Vagina (tissue), 2 donors: ENCODE measurements at places on chromosomes 7 and 10.

GRCh38 chr10:103708627-103709288 lies 146.6 kb downstream of the SH3PXD2A start:
- DNase-seq = no peak

GRCh38 chr10:43173120-43173519 lies 34.9 kb downstream of the CSGALNACT2 start:
- no peak for DNase-seq

GRCh38 chr7:153886506-153887441 lies 165.4 kb upstream of the DPP6 start:
- no peak for DNase-seq

- DNase-seq = no peak
Measured at GRCh38 chr7:11281953-11282352, 308.3 kb downstream of the PHF14 start.

DNA sequence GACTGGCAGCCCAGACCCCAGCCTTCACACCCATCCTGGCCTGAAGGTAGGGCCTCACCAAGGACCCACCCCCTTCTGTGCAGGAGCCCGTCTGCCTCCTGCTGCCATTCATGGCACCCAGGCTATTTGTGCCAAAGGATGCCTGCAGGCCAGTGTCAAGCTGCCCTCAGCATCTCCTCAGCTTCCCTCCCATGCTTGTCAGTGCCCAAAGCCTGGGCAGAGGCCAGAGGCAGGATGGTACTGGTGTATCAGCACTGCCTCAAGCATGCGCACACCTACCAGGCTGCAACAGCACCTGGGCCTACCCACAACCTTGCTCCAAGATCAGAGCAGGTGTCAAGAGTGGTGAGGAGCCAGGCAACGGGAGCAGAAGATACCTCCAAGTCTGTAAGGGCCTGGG lies 27.6 kb downstream of the SFTPA1 start:
- DNase-seq = no peak

- no peak for DNase-seq
Measured at GRCh38 chr10:29790207-29790606, 155.4 kb upstream of the SVIL start.

- no peak for DNase-seq
Measured at GRCh38 chr10:31437959-31438358, 118.9 kb downstream of the ZEB1 start.

- DNase-seq = no peak
Measured at GRCh38 chr10:8055420-8056349, 1.2 kb downstream of the GATA3 start.

GRCh38 chr7:95539426-95539825 lies 53.7 kb downstream of the ASB4 start:
- DNase-seq = no peak

GRCh38 chr10:63236113-63236935 lies 103.2 kb downstream of the NRBF2 start:
- no peak for DNase-seq

GRCh38 chr10:50275650-50276235 lies 24.4 kb upstream of the ASAH2 start:
- no peak for DNase-seq

- DNase-seq = no peak
Measured at GRCh38 chr10:104109908-104110662, 11.9 kb upstream of the SFR1 start.

GRCh38 chr7:159040912-159041711 lies 103.6 kb downstream of the VIPR2 start:
- DNase-seq = peak; percentile 93

GRCh38 chr7:131011976-131012375 lies 278.0 kb upstream of the KLF14 start:
- DNase-seq = no peak

DNA sequence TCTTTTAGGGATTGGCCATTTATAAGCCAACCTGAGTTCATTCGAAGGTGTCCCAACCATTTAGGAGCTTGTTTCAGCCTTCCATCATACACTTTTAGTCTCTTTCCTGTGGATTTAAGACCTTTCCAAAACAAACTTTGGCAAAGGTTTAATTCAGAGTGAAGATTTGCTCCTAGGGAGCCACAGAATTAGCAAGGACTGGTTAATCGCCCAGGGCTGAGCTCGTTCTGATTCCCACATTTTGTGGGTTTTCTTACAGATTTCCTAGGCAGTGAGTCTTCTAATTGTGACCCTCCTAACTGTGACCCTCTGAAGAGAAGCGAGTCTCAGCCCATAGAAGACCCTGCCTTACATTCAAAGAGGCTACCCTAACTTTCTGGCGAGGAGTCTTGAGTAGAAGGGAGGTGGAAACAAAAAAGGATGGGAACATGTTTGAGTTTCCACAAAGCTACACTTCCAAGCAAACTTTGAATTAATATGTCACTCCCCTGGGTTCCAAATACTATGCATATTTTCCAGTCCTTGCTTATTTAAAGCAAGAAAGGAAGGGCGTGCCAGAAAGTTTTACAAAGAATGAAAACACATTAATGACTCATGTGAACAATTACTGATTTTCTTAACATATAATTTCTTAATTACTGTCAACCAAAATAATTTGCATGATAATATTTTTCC lies 118.3 kb downstream of the ARID5B start:
- DNase-seq = no peak

DNA sequence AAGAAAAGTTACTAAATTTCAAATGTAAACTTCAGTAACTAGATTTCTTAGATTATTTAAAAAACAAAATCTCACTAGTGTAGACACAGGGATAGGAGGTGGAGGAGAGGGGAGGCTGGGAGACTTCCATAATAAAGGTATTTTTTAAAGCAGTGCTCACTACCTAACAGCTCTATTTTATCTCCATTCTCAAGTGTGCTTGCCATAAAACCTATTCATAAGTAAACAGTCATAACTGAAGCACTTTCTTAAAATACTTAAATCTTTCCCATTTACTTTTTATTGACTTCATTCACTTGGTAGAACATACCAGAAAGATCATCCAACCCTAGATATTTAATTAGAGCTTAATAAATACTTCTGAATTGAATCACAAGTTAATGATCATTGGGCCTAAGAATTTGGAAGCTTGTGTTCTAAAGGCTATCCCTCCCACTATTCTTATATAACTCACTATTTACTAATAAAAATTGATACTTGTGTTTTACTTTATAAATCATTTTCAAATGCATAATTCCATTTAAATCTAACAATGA lies 107.4 kb downstream of the SNX13 start:
- DNase-seq = no peak

DNA sequence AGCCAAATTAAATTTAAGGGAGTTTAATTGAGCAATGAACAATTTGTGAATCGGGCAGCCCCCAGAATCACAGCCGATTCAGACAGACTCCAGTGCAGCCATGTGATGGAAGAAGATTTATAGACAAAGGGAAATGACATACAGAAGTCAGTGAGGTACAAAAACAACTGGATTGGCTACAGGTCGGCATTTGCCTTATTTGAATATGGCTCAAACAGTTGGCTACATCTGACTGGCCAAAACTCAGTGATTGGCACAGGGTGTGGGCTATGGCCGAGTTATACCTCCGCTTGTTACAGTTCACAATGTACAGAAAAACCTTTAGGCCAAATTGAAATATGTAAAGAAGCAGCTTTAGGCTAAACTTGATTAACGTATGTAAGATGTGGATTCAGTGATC lies 30.8 kb upstream of the EIF4H start:
- no peak for DNase-seq

GRCh38 chr10:76436981-76437380 lies 1005.6 kb downstream of the LRMDA start:
- no peak for DNase-seq

- no peak for DNase-seq
Measured at GRCh38 chr10:51405580-51406351, 293.6 kb downstream of the CSTF2T start.

- peak; percentile 84 for DNase-seq
Measured at GRCh38 chr10:84588426-84588825, 260.0 kb downstream of the CCSER2 start.
